ENCODE measurements at places on chromosomes 7 and 10.
A peak's percentile ranks its signal among the peaks of the same experiment; 100 is the strongest.

DNA sequence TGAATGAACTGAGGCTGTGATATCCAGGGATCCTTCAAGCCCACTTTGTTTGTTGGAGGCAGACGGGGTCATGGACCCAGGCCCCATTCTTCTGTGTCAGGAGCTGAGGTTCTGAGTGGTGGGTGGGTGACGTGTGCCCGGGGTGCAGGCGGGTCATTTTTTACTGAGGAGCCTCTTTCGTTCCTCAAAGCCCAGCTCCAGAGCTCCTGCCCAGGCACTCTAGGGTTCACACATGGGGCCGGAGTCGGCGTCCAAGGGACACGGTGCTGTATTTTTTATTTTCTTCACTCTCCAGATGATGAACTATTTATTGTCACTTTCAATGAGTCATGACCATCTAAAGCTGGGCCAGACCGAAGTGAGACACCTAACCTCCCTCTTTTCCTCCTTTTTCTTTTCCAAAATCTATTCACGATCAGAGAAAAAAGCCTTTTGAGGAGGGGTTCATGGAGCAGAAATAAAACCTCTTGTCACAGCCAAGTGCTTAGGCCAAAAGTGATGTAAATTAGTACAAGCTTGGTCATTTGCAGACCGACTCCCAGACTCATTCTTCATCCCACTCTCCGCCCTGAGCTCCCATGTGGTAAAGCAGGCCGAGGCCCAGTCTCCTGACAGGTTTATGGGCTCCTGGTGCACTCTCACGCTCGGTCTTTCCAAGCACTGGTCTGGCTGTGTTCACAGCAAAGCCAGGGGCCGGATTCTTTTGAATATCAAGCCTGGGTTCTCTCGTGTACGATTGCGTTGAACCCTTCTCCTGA, 41.4 kb upstream of the PITRM1 start:
- no peak for DNase-seq

- no peak for DNase-seq
Observed at GRCh38 chr7:25669281-25669781, 441.0 kb upstream of the NPVF start.

DNA sequence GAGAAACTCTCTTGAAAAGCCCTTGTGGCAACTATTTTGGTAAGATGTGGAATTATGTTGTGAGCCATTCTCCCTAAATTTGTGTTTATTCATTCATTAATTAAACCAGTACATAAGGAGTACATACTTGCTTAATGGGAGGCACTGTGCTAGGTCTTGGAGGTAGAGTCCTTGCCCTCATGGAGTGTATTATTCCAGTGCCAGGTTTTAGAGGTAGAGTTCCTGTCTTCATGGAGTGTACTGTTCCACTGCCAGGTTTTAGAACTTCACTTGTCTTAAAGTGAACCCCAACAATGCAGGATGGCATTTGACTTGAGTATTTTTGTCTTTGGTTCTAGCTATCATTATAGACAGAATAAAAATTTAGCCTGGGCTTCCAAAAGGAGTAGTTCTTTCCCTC, 8.8 kb downstream of the MXI1 start:
- peak; percentile 50 for DNase-seq

DNA sequence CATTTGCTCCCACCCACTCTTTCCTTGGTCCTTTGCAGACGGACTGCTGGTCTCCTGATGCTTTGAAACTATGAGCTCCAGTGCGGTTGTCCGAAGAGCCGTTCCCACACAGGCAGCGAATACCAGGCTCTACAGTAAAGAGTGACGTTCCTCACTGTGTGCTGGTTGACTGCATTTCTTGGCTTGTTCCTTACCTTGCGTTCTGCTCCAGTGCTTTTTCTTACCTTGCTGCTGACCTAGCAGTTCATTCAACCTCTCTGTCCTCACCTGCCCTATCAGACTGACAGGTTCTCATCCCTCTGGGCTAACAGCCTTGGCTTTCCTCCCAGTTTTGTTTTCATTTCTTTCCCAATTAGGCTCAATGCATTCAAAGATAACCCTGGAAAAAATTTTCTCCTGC, 214.8 kb downstream of the TMEM178B start:
- DNase-seq, result no peak

GRCh38 chr7:131970602-131971001, 414.2 kb upstream of the PODXL start:
- DNase-seq, result no peak

- DNase-seq, result no peak
Observed at GRCh38 chr7:44791278-44792219, 4.9 kb upstream of the PPIA start.

GRCh38 chr7:77425101-77426051, 9.2 kb upstream of the GSAP start:
- no peak for DNase-seq

- no peak for DNase-seq
Observed at GRCh38 chr10:74025380-74025978, 27.6 kb downstream of the VCL start.

GRCh38 chr7:137970253-137970975, 31.5 kb downstream of the CREB3L2 start:
- peak; percentile 63 for DNase-seq

- DNase-seq, result no peak
Observed at GRCh38 chr10:114412907-114413797, 8.8 kb upstream of the AFAP1L2 start.

DNA sequence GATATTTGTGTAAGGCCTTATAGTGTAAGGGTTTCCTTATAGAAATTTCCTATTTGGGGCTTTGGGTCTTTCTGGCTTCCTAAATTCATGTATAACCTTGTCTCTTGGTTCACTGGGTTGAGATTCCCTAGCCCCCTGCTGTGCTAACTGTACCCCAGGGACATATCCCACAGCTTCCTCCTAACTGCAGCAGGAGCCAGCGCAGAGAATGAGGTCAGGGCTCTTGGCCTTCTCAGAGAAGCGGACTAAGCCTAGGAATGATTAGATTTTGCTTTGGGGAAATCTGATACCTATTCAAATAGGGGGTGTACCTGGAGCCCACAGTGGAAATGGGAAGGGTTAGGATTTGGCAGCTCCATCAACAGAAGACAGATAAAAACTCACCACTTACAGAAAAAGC, 138.1 kb upstream of the EFCAB10 start:
- DNase-seq, result no peak

DNA sequence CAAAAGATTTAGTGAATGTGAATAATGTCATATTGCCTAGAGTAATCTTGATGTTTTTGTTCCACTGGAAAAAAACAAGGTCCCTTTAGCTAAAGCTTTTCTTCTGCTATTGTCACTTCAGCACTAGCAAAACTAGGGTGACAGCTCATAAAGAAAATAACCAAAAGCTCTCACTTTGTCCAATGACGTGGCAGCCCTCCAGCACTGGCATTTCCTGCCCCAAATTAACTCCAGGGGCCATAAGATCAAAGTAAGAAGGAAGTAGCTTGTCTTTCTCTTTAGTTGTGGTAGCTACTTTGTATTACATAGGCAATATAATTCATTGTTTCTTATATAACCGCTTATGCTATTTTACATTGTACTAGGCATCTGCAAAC, 47.3 kb downstream of the LRRN3 start:
- DNase-seq, result peak; percentile 11

GRCh38 chr10:47146572-47146971, 153.4 kb upstream of the GDF10 start:
- no peak for DNase-seq

Data from hematopoietic multipotent progenitor cell treated with erythropoietin and hydrocortisone succinate and interleukin-3 and kit ligand, for 6 days (in vitro differentiated cells).